ENCODE measurements at places on chromosomes 5 and 9. TPM values are rescaled to one million over a fixed set of nuclear protein-coding genes. Genes with fewer than 3 reads are reported as not detected.

DNA sequence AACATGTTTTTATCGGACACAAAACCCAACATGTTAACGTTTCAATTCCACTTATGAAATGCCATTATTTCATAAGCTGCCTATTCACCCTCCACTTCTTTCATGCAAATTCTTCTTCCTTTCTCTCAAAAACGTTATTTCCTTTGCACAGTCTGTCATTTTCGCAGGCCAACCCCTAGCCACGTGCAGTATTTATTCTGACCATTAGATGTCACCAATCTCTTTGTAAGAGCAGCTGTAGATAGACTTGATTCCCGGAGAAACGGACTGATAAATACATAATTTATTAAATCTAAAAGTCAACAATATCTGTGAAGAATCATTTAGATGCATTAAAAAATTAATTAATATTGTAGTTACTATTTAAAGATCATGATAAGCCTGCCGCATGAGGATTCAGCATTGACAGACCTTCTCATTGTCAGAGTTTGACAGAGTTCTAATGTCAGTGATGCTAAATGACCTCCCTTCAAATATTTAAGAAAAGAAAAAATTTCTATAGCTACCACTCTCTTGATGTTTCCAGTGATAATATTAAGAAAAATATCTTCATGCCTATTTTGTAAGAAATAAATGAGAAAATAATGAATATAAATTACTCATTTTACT is 933.6 kb downstream of the CDH12 start:
- no peak for DNase-seq

DNA sequence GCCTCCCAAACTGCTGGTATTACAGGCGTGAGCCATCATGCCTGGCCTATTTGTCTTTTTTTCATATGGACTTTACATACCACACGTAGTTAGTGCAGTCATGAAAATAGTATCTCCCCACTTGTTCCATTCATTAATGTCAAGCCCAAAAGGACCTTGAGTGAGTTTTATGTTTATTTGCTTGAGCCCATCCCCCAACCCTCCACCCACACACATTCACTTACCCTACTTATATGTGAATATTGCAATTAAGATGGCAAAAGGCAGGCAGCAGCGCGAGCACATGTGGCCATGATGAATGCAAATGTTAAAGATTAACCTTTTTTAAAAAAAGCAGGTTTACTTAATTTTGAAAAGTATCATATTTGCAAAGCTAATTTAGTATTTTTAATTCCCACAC is 24.9 kb upstream of the PIK3R1 start:
- no peak for DNase-seq

RAD1 gene
- 34.9 TPM for polyA plus RNA-seq

SPATA31C1 gene
- polyA plus RNA-seq = 0.65 TPM

ORM2 gene
- polyA plus RNA-seq = not detected

GRCh38 chr9:123343443-123344191 is 12.4 kb upstream of the CRB2 start:
- no peak for DNase-seq

SLC4A9 gene
- 28.6 TPM for polyA plus RNA-seq

- DNase-seq = no peak
Observed at GRCh38 chr9:105637787-105638395, 24.4 kb upstream of the TAL2 start.

PCDHB13 gene
- 6.3 TPM for polyA plus RNA-seq

DNA sequence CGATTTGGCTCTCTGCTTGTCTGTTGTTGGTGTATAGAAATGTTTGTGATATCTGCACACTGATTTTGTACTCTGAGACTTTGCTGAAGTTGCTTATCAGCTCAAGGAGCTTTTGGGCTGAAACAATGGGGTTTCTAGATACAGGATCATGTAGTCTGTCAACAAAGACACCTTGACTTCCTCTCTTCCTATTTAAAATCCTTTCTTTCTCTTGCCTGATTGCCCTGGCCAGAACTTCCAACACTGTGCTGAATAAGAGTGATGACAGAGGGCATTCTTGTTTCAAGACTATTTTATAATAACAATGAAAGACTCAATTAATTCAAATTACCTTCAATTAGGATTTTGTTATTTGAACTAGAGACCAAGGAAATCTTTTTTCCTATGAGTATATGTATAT is 692.5 kb downstream of the PRR16 start:
- no peak for DNase-seq

GRCh38 chr9:79325501-79325900 is 246.3 kb upstream of the TLE4 start:
- DNase-seq = no peak

GRCh38 chr5:16009256-16009655 is 170.3 kb downstream of the MARCHF11 start:
- DNase-seq = no peak

TAF11L5 gene
- not detected for polyA plus RNA-seq

SAPCD2 gene
- polyA plus RNA-seq = 6.2 TPM

SMIM23 gene
- polyA plus RNA-seq = not detected

GRCh38 chr5:151772846-151773561 is 1.2 kb downstream of the G3BP1 start:
- DNase-seq = peak; percentile 16

DNA sequence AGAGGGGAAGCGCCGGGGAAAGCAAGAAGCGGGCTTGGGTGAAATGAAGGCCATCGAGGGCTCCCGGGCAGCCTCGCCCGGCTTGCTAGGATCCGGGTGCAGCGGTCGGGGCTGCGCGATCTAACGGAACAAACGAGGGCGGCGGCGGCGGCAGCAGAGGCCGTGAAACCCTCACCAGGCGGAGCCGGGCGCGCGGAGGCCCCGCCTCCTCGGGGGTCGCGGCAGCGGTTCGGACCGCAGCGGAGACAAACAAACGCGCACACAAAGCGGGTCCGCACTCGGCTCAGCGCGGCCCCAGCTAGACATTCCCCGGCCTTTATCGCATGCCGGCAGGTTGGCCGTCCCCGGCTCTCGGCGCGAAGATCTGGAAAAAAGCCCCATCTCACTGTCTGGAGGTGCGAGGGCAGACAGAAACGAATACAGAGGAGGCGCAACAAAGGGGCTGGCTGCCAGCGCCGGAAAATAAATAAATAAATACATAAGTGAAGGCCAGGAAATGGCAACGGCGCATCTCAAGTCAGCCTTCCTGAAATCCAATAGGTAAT is 10.5 kb upstream of the TRIM36 start:
- no peak for DNase-seq

- no peak for DNase-seq
Observed at GRCh38 chr9:86321373-86321772, 32.8 kb downstream of the TUT7 start.

GRCh38 chr5:136732751-136733150 is 367.4 kb upstream of the TRPC7 start:
- no peak for DNase-seq

TOR4A gene
- 3.7 TPM for polyA plus RNA-seq

FOXD4L5 gene
- 0.10 TPM for polyA plus RNA-seq

ACTBL2 gene
- not detected for polyA plus RNA-seq

DNA sequence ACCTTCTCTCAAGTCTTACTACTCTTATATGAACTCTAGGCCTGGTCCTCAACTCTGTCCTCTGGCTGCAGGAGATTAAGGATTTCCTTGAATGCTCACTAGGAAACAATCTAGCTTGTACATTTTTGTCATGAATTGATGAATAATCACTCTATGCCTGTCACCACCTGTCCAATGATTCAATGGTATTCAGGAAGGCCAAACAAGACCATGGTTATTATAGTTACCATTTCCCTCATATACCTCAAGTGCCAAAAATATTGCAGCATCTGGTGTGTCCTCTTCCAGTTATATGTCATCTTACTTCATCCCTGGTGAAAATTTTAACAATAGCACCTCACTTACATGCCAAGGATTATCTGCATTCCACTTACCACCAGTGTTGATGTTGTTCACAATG is 179.0 kb upstream of the MOCS2 start:
- DNase-seq = no peak

- DNase-seq = no peak
Observed at GRCh38 chr5:44868541-44868940, 59.8 kb downstream of the MRPS30 start.

SPAAR gene
- polyA plus RNA-seq = 1.5 TPM

TAF11L10 gene
- not detected for polyA plus RNA-seq

DNA sequence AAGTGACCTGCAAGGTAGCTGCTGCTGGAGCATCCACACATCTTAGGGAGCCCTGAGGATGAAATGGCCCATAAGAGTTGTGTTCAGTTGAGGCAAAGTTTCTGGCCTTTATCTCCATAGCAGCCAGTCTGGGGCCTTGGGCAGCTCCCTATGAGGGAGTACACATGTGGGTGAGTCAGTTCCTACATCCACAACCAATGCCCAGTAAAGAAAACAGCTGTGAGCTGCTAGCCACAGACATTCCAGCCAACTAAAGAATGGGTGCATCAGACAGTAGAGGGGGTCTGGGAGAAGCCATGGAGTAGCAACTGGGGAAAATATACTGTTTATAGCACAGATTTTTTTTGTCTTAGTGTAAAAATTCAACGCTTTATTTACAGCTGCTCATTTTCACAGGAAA is 720.7 kb downstream of the TLE1 start:
- DNase-seq = no peak

DNA sequence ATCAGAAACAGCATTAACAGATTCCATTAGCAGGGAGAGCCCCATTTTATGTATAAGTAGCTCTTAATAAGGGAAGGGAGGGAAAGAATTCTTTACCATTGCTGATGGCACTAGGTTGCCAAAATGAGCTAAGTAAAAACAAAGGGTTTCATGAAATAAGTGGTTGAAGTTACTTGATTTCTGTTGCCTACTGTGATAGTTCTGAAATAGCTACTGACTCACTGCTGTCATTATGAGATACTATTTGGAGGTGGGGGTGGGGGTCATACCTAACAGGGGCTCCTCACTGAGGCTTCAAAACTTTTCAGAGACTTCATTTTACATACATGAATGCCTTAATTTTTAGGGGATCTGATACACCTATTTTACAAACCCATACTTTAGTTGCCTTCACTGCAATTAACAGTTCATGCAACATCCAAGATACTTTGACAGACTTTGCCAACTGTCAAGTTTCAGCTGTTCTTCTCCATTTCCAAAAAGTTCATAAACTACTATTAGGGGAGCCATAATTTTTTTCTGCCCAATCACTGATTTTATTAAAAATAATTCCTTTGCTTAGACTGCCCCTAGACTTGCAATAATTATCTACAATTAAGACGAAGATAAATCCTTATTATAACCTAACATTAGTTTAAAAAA is 4.6 kb downstream of the HOMER1 start:
- DNase-seq = no peak

GRCh38 chr9:105646879-105647594 is 15.2 kb upstream of the TAL2 start:
- DNase-seq = no peak

GRCh38 chr9:75081632-75082031 is 6.3 kb downstream of the NMRK1 start:
- no peak for DNase-seq

GRCh38 chr9:127779136-127779981 is 893 bp upstream of the SH2D3C start:
- DNase-seq = no peak

GRCh38 chr9:126470241-126470993 is 143.3 kb upstream of the LMX1B start:
- no peak for DNase-seq

ZNF474 gene
- 0.65 TPM for polyA plus RNA-seq

DNA sequence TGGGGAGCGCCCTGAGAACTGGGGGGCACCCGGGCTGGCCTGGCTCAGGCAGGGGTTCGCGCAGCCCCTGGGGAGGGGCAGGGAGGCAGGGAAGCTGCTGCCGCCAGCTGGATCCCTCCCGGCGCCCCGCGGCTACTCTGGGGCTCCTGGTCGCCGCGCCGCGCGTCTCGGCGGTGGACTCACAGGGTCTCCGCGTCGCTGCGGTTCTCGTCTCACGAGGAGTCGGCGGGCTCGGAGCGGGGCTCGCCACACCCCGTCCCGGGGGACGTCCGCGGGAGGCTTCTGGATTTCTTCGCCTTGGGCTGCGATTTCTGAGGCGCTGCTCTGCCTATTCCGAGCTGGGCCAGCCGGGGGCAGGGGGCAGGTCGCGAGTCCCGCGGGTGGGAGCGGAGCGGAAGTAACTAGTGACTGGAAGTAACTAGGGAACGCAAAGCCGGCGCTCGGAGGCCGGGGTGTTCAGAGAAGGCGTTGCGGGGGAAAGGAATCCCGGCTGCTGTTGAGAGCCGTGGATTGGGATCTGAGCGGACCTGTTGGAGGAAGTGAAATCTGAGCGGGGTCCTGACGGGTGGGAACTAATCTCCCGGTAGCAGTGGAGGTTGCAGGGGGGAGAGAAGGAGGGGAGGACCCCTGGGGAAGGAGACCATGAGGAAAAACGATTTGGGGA is 511 bp downstream of the CYSTM1 start:
- DNase-seq = peak; percentile 56

IFNA4 gene
- not detected for polyA plus RNA-seq

DNA sequence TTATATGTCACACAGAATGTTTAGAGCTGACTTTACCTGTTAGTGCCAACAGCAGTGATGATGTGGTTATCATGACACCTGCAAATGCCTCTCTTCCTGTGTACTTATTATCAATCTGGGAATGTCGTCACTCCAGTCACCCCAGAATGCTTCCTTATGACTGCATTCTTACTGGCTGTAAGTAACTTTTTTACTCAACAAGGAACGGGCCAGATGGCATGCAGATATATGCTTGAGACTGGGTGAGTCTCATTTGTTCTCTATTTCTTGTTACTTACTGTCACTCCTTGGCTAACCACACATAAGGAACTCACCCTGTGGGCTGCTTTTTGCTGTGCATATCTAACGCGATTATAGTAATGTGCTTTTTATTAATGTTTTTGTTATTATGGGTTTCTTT is 385.5 kb upstream of the MEF2C start:
- DNase-seq = no peak

FCN2 gene
- polyA plus RNA-seq = 0.62 TPM

DNA sequence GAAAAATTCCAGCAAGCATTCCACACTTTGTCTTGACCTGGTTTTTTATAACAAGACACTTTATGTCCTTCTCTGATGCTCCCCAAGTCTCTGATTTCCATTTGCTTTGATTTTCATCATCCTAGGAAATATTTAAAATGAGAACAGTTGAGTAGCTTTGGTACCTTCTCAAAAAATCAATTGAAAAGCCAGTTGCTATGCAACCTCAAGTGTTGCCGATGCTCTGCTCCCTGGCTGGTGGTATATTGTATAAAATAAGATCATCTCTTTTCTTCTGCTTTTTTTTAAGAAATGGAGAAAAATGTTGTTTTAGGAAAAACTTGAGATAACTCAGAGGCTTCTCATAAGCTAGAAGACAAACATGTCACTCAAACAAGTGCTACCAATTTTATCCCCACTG is 109.7 kb downstream of the ZNF354C start:
- no peak for DNase-seq

MYMK gene
- not detected for polyA plus RNA-seq

- DNase-seq = no peak
Observed at GRCh38 chr5:38420246-38420645, 136.2 kb downstream of the LIFR start.
